ENCODE measurements at places on chromosomes 12 and 14.

GRCh38 chr14:63328787-63329737 lies 10.3 kb upstream of the GPHB5 start:
- no peak for DNase-seq

GRCh38 chr12:37546901-37547475 lies 769.6 kb upstream of the ALG10B start:
- no peak for DNase-seq

DNA sequence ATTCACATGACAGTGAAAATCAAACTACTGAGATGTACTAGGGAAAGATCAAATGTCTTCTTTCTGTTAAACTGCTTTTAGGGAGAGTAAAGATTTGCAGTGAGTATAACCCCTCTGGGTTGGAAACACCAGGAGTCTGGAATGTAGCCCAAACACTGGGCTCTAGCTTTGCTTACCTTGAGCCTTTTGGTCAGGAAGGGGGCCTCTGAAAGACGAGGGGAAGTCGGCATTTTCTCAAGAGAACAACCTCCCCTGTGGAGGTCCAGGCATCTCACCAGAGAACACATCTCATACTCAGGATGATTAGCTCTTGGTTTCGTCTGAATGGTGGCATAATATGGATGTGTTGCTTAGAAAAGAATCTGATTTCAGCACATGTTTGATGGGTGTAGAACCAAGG lies 169.0 kb downstream of the ZFP36L1 start:
- no peak for DNase-seq

GRCh38 chr14:23110579-23111365 lies 6.0 kb upstream of the CIROP start:
- no peak for DNase-seq

DNA sequence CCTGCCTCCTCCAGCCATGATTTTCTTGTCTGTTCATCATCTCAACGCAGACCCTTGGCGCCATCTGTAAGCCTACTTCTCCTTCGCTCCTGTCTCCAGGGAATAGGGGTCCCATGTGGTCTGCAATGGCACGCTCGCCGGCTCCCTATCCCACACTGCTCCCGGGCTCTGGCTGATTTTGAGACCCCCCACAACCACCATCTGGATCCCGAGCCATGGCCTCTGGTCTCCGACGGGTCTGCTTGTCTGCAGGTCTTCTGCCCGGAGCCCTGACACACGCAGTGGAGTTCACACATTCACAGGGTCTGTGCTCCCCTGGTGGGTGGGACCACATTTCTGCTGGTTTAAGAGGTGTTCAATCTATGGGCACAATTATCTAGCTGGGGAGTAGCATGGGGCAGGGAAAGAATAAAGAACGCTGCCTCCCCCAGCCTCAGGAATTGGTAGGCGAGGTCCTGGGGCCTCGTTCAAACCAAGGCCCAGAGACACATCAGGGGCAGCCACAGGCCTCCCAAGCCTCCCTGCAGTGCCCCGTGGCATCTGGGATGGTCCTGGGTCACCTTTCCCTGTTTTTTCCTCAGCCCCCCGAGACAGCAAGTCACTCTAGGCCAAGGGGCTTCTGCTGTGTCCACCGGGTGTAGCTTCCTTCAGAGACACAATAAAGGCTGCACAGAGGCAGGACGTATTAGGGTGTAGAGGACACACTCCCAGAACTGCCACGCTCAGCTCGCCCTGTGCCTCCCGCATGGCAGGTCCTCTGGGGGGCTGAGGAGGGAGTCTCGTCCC lies 21.5 kb downstream of the FZD10 start:
- no peak for DNase-seq

DNA sequence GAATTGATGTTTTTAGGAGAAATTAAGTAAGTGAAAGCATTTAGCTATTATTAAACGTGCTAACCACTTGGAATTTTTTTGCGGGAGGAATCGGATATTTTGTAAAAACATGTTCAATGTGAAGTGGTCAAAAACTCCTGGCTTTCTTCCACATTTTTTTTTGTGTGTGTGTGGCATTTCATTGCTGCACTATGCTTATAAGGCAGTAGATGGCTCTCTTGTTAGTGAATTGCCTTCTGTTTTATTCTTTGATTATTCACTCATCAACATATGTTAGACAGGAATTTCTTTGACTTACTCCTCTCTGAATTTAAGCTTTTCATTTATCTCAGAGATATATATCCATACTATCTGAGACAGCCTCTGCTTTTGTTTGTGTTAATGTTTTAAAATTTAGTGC lies 71.3 kb downstream of the DERA start:
- no peak for DNase-seq

GRCh38 chr12:32151086-32151485 lies 44.4 kb downstream of the BICD1 start:
- no peak for DNase-seq

GRCh38 chr12:50120953-50121352 lies 8.9 kb downstream of the COX14 start:
- DNase-seq = no peak

GRCh38 chr14:48251290-48251689 lies 575.9 kb upstream of the MDGA2 start:
- no peak for DNase-seq

- no peak for DNase-seq
Observed at GRCh38 chr14:74754157-74754556, 9.0 kb upstream of the YLPM1 start.

DNA sequence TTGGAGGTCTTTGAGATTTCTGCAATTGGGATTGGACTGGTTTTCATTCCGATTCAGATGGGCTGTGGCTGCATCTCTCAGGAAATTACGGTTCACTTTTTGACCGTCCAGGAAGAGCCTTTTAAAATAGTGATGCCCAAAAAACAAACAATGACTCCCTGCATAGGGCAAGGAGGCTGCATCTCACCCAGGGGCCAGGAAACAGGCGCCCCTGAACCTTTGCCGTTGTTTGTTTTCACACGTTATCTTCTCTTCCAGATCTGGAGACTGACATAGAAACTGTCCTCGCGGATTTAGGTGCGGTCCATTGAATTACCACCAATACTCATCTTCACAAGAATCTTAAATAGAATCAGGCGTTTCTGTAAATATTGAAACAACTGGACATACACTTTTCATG lies 66.0 kb downstream of the FLRT2 start:
- DNase-seq = no peak

DNA sequence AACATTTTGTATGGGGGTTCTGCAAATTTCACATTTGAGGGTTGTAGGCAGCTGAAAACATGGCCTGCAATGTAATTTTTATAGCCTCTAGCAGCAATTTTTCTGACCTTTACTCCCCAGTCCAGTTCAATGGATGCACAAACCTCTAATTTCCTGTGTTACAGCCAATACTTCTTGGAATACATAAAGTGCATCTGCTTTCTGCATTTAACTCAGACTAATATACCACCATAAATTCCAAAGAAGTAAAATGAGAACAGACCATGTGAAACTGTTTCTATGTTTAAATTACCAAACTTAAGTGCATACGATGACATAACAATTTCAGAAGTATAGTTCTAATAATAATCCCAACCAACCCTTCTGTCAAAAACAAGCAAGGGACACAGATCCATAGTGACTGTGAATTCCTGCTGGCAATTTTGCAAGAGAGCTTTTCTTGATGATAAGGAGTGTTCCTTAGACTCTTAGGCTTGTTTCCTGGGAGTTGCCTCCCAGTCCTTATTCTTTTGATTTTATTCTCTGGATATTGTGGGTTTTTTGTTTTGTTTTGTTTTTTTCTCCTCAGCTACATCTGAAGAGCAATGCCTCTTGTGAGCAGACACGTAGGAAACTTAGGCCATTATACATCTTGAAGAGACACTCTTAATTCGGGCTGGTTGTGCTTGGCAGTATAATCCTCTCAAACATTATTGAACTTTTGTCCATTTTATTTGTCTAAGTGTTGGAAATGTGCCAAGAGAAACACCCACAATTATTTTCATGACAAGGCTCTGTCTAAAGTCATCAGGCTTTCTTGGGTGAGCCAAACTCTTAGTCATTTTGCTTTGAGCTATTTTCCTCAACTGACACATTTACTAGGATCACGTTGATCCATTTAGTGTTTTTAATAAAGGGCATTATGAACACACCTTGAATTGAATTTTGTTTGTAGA lies 51.3 kb upstream of the RERGL start:
- DNase-seq = no peak

DNA sequence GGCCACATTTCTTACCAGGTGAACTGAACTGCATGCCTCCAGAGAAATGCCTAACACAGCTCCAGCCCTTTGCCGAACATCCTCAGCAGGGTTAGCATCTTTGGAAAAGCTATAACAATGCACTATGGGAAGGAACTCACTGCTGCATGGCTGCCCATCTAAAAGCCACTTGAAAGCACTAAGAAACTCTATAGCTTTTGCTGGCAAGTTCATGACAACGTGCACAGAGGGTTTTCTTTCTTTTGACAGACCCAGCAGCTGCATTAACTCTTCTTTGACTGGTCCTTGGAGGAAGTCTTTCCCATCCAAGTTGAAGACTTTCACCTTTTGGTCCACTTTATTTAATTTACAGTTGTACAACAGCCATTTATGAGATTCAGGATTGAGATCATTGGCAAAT lies 5.3 kb downstream of the TRMT5 start:
- DNase-seq = no peak

GRCh38 chr12:55707219-55707671 lies 459 bp downstream of the ITGA7 start:
- no peak for DNase-seq

DNA sequence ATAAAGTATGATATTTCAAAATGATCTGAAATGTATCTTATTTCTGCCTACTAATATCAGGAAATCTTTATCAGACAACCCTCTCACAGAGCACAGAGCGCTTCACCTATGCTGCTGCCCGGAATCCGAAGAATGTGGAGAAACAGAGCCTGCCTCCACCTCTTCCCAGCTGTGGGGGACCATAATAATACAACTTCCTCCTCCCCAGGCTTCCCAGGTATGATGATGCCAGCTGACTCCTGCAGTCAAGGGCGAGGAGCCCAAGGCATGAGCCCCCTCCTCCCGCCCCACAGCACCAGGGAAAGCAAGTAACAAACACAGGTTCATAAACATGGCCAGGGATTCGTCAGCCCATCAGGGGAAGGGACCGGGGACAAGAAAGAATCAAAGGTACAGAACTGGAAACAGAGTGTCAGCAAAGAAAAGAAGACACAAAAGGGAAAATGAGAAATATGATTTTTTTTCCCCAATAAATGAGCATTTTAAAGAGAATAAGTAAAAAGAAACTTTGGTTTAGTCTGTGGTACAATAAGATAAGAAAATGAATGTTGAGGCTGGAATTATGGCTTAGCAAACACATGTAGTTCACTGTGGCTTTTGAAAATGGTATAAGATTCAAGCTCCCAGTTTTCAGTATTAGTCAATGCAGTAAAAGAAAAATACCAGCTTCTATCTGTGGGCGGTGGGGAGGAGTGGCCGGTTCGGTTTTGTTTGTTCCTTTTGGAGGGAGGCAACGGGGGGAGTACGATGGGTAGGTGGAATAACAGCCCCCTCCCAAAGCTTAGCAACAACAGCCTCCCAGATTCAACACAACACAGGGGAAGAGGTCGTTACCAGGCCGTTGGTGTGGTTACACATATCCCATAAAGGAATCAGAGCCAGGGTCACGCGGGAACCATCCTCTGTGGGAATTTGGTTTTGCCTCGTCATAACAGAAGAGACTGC lies 68.3 kb downstream of the SETD3 start:
- no peak for DNase-seq

GRCh38 chr12:57096748-57097553 lies 8.0 kb downstream of the NAB2 start:
- no peak for DNase-seq

Data from central memory CD4-positive, alpha-beta T cell (primary cell).